BJ (cell line): ENCODE measurements at places on chromosomes 2 and 18. TPM values are rescaled to one million over a fixed set of nuclear protein-coding genes. Genes with fewer than 3 reads are reported as not detected.

GRCh38 chr18:9466846-9467245 lies 8.5 kb upstream of the RALBP1 start:
- no peak for DNase-seq

- no peak for DNase-seq
Measured at GRCh38 chr2:215441560-215442400, 5.9 kb upstream of the FN1 start.

The CDH20 gene
- 0.02 TPM in 1 of 2 replicates, not detected in the other for polyA plus RNA-seq

The PTPN18 gene
- 21.0 and 24.4 TPM in 2 replicates for polyA plus RNA-seq

DNA sequence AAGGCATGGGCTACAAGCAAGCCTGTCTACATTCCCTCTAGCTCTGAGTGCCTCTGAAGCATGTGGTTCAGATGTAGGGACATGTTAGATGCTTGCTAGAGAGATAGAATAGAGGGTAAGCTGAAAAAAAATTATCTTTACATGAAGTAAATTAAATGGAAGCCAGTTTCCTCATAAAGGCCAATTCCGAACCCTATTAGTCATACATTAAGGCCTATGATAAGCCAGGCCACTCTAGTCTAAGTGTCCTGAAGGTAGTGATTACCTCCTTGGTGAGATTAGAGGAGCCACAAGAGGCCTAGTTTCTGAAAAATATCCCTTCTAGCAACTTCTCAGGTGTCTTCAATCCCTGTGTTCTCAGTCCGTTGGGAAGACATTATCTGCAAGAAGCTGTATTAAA lies 72.4 kb upstream of the NPAS2 start:
- no peak for DNase-seq
